Inflammatory macrophage treated with lipopolysaccharide for 1 hour (primary cell): ENCODE measurements at places on chromosomes 3 and 15.

- no peak for DNase-seq
These were observed 31.9 kb downstream of the SCN5A start for GRCh38 chr3:38617586-38617985.

DNA sequence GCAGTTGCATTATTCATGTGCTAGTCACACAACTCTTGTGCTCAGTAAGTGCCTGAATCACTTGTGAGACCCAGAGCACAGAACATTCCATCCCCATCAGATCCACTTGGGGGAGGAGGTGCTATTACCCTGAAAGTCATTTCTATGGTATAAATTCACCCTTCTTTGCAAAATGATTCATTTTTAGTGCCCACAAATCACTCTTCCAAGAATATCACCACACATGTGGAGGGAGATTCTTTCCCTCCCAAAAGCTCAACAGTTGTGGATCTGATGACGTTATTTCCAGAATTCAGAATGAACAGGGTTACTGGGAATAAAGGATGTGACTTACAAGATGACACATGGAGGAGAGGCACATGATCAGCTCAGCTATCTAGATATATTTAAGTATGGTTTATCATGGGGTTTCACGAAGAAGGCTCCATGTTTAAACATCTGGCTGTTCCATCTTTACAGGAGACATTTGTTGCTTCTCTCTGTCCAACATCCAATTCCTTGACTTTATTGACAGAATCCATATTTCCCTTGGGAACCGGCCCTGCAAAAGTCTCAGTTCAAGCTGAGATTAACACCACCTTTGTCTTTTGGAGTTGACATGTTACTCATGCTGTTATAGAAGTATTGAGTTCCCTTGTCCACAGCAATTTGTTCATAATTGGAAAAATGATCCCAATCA is 214.2 kb upstream of the PROK2 start:
- DNase-seq: no peak

DNA sequence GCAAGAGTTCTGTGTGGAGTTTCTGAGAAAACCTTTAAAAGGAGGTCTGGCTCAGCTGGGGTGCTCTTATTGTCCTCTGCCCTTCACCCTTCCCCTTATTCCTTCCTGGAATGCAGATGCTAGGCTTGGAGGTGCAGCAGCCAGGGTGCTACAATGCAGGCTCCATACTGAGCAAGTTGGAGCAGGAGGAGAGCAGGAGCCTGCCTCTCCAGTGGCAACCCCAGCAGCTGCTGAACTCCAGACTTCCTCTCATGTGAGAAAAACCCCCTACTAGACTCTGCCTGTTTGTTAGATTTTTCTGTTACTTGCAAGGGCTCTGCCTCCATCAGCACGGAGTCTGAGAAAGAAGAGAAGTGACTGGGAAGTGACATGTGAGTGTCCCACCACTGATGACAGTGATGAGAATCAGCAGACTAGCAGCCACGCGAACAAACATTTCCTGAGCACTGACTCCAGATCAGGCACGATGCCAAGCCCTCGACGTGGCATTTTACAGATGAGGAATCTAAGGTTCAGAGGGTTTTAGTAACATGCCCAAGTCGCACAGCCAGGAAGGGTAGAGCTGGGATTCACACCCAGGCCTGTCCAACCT is 16.1 kb upstream of the RARRES1 start:
- DNase-seq: peak; percentile 53

DNA sequence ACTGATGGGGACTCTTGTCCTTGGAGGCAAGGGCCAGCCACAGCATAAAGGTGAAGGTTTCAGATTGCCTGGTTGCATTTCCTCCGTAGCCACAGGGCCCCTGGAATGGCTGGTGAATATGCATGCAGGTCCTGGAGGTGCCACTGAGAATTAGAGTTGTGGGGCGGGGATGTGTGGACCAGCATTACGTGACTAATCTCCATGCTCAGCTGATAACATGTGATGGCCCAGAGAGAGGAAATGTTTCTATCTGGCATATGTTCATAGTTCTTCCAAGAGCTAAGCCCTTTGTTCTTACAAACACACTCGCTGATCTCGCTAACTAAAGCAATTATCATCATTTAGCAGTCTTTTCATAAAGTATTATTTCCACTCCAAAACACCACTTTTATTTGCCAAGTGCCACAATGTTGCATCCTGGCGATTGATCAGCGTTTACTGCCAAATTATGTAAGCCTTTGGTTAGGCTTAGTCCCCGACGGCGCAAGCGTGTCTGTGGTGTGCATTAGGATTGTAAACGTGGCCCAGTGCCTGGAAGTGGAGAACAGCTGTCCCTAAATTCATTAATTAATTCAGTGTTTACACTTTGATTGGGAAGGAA is 55.9 kb downstream of the CGNL1 start:
- no peak for DNase-seq

GRCh38 chr3:56878074-56878473 is 76.3 kb upstream of the ARHGEF3 start:
- peak; percentile 61 for DNase-seq

DNA sequence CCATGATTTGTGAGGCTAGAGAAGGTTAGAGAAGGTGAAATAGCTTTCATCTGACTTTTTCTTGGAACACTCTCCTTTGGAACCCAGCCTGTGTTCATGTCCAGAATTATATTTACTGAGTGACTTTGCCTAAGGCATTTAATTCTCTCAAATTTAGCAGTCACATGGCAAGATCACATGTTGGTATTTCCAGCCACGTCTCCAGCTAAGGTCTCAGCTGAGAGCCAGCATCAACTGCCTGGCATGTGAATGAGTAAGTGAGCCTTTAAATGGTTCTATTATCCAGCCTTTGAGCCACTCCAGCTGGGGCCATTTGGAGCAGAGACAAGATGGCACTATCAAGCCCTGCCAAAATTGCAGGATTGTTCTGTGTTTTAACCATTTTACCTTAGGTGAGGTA is 130.2 kb upstream of the SGO1 start:
- DNase-seq: no peak

DNA sequence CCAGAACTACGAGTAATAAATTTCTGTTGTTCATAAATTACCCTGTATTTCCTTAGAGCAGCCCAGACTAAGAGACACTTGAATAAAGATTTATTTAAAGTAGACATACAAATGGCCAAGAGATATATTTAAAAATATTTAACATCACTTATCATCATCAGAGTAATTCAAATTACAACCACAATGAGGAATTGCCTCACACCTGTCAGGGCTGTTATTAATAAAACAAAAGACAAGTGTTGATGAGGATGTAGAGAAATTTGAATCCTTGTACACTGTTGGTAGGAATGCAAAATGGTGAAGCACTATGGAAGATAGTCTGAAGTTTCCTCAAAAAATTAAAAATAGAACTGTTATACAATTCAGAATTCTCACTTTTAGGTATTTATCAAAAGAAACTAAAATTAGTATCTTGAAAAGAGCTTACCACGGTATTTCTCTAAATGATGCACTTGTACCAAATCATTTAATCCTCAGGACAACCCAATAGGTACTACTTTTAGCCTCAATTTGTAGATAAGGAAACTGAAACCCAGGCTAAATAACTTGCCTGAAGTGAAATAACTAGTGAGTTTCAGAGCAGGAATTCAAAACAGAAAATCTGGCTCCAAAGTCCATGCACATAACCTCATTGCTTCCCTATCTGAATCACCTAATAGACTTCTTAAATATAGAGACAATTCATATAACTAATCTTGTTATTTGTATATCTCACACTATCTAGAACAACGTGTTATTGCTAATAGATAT is 69.4 kb downstream of the ZBTB20 start:
- DNase-seq: no peak

- DNase-seq: no peak
These were observed 309.9 kb downstream of the CLSTN2 start for GRCh38 chr3:140244893-140245292.

DNA sequence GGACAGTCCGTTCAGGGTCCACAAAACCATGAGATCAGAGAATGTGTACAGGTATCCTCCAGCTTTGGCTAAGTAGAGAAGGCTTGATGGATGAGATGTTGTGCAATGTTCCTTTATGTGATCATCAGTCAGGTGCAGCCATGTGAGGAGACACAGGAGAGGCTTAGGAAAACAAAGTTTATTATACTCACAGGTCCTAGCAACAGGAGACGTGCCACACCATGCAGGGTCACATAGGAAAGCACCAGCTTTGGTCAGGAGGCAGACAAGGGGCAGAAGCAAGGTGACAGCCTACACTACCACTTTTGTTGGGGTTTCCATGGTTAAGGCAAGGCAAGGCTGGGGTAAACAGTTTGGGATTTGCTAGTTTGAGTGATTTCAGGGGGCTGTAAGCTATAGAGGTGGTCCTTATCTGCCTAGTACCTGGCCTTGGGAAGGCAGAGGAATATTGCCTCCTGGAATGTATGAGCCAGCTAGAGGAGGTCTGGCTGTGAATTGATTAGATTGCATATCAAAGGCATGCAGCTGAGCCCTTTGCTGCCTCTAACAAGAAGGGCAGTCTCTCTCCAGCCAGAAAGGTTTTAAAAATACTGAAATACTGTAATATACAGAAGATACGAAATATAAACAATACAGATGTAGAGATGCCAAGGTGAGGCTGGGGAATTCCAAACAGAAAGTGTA is 248.6 kb downstream of the RYR3 start:
- no peak for DNase-seq

- DNase-seq: peak; percentile 79
These were observed 7.3 kb downstream of the CCR5AS start for GRCh38 chr3:46399557-46399956.

GRCh38 chr3:33145901-33146580 is 32.2 kb downstream of the CRTAP start:
- DNase-seq: no peak

GRCh38 chr3:124201786-124202185 is 209.9 kb upstream of the ROPN1 start:
- DNase-seq: no peak

DNA sequence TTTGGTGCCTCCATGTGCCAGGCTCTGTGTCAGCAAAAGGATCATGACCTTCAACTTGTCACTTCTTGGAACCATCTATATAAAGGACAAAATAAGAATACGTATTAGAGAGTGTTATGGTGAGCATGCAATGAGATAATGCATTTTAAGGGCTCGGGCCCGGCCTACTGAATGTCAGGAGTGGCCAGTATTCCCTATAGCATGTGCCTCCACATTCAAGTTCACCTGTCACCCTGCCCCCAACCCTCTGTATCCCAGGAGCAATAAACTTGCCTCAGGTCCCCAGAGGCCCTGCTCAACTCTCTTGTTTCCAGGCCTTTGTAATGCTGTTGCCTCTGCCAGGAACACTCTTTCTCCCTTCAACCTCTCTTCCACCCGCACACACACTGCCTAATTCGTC is 90.2 kb upstream of the SLC6A11 start:
- DNase-seq: no peak

DNA sequence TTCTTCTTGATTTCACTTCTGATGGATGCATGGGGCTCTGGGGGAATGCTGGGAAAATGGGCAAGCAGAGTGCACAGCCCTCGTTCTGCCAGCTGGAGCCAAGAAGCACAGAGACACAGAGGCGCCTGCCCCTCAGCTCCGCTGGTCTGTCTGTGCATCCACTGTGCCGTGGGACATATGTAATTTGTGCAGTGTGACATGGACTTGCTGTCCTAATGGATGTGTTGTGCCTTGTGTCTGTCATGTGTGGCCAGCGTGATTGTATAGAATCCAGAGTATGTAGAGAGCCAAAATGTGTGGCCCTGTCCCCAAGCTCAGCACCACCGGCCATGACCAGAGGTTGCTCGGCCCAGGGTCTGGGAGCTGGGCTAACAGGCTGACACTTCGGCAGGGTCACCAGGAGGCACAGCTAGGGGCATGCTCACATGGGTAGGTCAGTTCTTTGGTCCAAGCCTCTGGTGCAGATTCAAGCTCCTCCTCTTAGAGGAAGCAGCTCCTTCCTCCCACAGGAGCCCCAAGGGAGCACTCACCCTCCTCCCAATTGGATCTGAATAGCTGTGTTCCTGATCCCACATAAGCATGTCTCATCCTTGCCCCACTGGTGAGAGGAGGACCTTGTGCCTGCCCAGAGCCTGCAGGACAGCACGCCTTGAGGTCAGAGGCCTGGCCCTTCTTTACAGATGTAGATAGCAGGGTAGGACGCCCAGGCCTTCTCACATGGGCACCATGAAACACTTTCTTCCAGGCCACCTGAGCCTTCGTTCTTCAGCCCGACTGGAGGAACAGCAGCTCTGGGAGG is 100.8 kb upstream of the ABHD17C start:
- DNase-seq: no peak

DNA sequence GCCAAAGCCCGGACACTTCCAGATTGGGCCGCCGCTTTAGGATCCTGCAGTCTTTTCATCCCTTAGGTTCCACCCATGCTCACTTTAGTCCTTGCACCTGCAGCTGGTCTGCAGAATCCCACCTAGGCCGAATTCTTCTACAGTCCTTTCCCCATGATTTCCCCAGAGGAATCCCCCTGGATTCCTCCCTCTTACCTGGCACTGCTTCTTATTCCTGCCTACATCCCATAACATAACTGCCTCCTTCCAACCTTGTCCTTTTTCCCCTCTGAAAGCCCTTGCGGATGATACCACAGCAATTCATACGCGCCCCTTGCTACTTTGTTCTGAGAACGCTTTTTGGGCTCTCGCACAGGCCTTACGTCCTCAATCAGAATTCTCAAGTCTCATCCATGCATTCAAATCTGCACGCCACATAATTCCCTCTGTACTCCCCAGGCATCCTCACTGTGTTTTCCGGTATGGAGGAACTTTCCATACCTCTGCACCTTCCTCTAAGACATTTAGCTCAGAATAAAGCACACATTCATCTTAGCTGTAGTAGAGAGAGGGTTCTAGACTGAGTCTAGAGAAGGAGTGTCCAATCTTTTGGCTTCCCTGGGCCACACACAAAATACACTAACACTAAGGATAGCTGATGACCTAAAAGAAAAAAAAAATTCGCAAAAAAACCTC is 619 bp downstream of the EIF2AK4 start:
- no peak for DNase-seq

DNA sequence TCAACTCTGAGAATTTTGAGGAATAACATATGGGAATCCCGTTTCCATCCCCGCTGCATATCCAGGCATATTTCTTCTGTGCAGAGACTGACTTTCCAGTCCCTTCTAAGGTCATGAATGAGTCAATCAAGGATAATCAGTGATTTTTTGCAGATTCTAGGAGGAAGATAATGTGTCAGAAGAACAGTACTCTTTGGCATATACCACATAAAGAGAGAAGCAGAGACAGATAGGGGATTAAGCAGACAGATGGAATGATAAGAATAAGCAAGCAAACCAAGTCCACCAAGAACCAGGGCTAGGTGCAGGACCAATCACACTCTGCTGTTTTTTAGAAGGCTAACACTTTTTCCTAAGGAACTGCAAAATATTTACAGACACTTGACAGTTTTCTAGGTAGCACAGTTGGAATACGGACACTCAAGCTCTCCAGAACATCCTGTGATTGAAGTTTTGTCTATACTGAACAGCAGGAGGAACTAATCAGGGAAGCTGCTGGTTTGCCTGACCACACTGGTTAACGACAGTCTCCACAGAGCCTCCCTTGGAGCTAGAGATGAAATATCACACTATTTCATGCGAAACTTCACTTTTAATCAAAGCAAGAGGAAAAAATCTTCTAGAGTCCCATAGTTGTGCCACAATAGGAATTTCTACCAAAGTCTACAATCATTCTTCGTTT is 450.0 kb upstream of the KCNMB2 start:
- DNase-seq: no peak
